G401 (cell line): ENCODE measurements at places on chromosomes 1 and 21. TPM values are rescaled to one million over a fixed set of nuclear protein-coding genes. Genes with fewer than 3 reads are reported as not detected.

Gene KCNE1
- 0.14 and 0.18 TPM in 2 replicates for total RNA-seq

- no peak for DNase-seq
Measured at GRCh38 chr1:81730881-81731280, 69.9 kb upstream of the ADGRL2 start.

GRCh38 chr21:29053656-29054055 lies 19.8 kb downstream of the CCT8 start:
- DNase-seq = no peak

Gene TRAF5
- 0.17 TPM in 1 of 2 replicates, not detected in the other for total RNA-seq

GRCh38 chr1:12711536-12711935 lies 4.4 kb upstream of the AADACL3 start:
- no peak for DNase-seq

DNA sequence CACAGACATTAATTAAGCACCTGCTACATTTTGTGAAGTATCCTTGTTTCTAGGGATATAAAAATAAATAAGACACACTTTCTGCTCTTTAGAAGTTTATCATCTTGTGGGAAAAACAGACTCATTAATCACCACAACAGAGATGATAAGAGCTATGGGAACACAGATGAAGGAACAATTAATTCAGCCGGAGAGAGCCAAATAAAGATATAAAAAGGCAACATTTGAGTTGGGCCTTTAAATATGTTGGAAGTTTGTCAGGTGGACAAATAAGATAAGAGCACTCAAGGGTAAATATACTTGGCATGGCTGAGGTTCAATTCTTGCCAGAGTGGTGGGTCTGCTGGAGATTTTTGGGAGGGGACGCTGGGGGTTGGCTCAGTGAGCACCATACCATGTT lies 34.2 kb upstream of the VTCN1 start:
- DNase-seq = no peak

Gene NDUFS2
- total RNA-seq = 215 and 238 TPM in 2 replicates

DNA sequence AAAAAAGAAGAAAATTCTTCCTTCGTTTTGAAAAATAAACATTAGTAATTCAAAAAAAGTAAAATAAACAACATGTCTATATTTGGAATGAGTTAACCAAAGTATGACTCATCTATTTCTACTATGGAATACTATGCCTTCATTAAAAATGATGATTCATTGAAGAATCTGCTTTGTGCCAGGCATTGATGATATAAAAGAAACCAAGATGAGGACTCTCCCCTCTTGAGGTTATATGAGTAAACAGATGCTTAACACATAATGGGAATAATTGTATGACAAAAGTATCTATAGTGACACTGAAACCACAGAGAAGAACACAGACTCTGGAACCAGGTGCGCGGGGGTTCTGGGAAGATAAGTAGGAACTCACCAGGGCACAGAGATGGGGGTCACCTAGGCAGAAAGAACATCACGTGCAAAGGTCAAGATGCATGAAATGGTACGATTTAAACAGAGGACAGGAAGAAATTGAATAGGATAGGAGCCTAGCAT lies 18.8 kb downstream of the ELF3 start:
- DNase-seq = no peak

Gene PGLYRP3
- total RNA-seq = not detected in 2 replicates

Gene TACSTD2
- total RNA-seq = not detected in 2 replicates

DNA sequence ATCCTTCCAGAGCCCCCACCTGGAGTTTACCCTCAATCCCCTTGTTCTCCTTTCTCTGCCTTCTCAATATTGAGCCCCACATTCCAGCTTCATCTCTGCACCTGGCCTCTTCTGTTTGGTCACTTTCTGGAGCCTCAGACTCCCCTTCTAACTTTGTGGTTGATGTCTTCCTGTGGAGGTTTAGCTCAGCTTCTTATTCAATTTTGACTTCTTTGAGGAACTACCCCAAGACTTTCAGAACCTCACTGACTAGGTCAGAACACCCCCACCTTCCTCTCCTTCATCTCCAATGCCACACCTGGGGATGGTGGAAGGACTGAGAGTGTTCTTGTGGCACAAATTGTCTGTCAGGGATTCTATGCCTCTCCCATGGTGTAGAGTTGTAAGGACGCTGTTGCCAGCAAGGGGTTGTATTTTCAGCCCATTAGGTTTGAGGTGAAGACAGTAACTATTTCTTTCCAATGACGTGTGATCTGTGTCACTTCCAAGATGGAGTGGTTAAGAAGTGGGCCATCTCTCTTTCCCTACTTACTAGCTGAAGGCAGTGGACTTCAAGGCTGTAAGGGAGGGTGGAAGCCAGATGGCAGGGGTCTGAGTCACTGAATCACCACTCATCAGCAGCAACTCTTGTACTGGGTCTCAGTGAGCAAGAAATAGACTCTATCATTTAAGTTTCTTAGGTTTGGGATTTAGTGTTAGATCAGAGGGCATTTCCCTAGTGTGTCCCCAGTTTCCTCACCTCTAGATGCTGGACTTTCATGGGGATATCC lies 80.6 kb downstream of the PAPPA2 start:
- no peak for DNase-seq

DNA sequence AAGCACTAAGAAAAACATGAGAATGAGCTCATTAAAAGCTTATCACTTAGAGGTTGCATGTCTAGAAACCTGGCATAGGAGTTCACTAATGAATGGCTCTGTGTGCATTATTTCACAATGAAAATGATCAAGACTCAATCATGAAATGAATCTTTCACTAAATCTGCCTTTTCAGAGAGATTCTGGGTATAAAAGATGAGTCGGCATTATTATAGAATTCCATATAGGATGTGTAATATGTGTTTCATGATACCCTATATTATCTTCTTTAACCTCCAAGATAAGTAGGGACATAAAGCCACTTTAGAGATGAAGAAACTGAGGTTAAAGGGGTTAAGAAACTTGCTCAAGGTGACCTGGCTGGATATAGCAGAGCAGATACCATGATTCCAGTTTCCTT lies 368.1 kb downstream of the DUSP10 start:
- DNase-seq = no peak

DNA sequence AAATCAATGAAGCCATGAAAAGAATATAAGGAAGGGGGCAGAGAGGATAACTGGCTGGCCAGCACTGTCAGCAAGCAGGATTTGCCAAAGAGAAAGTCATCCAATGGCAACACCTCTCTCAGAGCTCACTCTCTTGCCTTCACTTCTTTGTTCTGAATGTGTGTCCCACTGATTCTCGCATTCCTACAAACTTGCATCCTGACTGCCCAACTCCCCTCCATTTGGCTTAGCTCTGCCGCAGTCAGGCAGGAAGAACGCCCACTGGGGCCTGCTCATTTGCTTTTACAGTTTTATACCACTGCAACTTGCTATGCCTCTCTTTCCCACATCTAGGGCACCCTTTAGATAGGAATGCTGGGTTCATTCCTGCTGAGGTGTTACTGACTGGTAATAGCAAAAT lies 364.2 kb upstream of the ST6GALNAC5 start:
- no peak for DNase-seq

GRCh38 chr1:11151826-11152612 lies 37.1 kb upstream of the ANGPTL7 start:
- DNase-seq = no peak

GRCh38 chr1:31760471-31761470 lies 3.4 kb downstream of the ADGRB2 start:
- DNase-seq = peak; percentile 22

Gene KRTAP19-3
- total RNA-seq = not detected in 2 replicates

- DNase-seq = no peak
Measured at GRCh38 chr1:110976089-110976488, 12.4 kb upstream of the LRIF1 start.

Gene FOXJ3
- 20.1 and 21.4 TPM in 2 replicates for total RNA-seq

DNA sequence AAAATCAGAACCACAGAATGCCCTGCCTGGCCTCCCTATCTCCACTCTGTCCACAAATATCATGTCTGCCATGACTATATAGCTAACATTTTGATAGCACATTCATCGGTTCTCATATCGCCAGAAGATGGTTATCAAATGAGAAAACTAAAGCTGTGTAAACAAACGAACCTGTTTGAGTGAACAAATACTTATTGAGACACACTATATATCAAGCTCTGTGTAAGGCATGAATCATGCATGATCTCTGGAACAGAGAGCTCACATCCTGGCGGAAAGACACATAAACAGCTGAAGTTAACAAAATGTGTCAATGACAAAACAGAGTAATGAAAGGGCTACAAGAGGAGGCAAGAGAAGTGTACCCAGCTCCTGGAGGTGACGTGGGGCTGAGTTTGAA lies 13.1 kb downstream of the KCND3 start:
- DNase-seq = no peak

GRCh38 chr1:10625554-10625953 lies 150.8 kb downstream of the PEX14 start:
- no peak for DNase-seq

Gene LDLRAP1
- 10.8 and 30.6 TPM in 2 replicates for total RNA-seq

DNA sequence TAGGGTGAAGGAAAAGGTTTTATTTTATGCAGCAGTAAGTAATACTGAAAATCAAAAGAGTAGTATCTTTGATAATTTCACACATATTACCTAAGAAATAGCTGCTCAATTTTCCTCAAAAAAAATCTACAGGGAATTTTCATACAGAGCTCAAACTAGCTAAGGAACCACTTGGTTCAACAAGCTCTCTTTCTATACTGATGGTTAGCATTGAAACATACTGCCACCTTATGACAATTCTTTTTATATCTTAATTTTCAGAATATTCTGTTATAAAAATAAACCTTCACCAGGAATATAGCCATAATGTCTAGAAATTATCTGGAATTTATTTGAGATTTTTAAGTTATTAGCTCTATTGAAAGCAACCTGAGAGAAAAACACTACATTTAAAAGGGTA lies 142.1 kb downstream of the DPYD start:
- DNase-seq = no peak

GRCh38 chr1:226097866-226098625 lies 35.5 kb downstream of the H3-3A start:
- peak; percentile 94 for DNase-seq

- peak; percentile 54 for DNase-seq
Measured at GRCh38 chr21:26116456-26117011, 54.0 kb downstream of the APP start.

GRCh38 chr1:223492044-223492443 lies 98.8 kb downstream of the CCDC185 start:
- no peak for DNase-seq

GRCh38 chr21:36395353-36396111 lies 10.3 kb downstream of the CHAF1B start:
- no peak for DNase-seq

DNA sequence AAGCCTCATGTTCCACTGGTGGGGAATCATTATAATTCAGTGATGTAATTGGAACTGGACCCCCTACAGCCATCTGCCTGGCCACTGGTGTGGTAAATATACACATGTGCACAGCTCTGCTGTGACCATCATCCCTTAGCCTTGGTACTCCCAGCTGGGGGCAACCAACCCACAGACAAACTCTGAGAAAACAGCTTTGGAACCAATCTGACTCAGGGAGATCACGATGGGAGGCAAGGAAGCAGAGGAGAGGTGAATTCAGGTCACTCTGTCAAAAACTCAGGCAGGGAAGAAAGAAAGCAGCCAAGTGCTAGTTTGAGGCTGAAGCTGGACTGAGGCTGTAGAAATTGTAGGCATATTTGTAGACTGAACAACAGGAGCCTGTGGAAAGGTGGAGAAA lies 197.8 kb upstream of the GALNT2 start:
- DNase-seq = no peak
